ENCODE measurements at places on chromosomes 3 and 15.

- DNase-seq = no peak
Observed at GRCh38 chr15:78149805-78150751, 916 bp downstream of the IDH3A start.

GRCh38 chr3:68919000-68919399, 13.3 kb downstream of the TAFA4 start:
- no peak for DNase-seq

DNA sequence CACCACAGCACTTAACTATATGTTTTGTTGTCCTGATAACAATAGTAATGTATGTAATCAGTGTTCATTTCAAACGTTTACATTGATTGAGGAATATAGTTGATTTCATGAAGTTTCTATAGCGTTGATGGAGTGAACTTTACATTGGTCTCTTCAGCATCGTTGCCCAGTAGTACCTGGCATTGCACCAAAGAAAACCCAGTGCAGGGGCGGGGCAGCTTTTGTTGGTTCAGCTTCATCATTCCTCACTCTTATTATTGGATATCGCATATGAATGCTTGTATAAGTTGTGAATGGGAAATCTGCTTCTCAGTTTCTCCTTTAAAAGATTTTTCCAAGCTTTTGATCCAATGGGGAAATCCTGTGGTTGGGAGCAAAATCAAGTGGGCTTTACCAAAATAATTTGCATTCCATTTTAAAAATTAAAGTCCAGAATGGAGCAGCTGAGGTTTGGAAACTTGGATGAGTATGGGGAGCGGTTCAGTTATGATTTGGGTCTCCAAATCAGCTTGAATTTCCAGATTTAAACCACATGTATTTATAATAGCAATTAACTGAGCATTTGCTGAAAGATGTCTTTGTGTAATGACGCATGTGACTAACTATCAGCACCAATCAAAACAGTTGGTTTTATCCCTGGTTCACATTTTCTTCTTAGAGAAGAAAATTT, 213.7 kb downstream of the ALCAM start:
- no peak for DNase-seq

- DNase-seq = no peak
Observed at GRCh38 chr3:138245026-138245425, 57.9 kb downstream of the ARMC8 start.

- no peak for DNase-seq
Observed at GRCh38 chr3:71432044-71432975, 151.2 kb downstream of the FOXP1 start.

DNA sequence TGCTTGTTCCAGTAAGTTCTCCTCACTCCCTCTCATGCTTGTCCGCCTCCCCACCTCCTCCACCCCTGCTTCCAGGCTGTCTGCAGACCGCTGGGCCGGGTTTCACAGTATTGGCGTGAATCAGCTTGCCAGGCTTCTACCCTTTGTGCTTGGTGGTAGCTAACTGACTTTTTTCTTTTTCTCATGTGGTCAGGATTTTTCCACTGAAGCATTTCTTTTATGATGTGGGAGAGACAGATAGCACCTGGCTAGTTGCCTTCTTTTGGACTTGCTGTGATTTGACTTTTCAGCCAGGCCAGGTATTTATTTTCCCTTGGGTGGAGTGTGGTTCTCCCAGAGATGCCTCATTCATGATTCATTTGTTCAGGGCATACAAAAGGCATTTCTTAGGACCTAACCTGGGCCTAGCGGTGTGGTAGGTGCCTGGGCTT, 60.6 kb downstream of the ST6GAL1 start:
- no peak for DNase-seq

DNA sequence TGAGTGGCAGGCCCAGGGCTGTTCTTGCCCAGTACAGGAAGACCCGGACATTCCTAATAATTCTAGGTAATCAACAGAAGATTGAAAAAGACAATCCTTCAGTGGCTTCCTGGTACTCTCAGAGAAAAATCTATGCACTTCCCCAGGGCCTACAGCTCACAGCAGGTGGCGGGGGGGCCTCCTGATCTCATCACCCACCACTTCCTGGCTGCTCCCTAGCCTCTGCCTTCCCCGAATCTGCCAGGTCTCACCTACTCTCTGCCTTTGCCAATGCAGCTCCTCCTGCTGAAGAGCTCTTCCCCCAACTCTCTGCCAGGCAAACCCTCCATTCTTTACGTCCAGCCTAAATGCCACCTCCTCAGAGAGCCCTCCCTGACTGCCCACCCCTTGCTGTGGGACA, 37.5 kb downstream of the EHD4 start:
- DNase-seq = no peak

- no peak for DNase-seq
Observed at GRCh38 chr15:81888748-81889484, 156.9 kb downstream of the MEX3B start.

DNA sequence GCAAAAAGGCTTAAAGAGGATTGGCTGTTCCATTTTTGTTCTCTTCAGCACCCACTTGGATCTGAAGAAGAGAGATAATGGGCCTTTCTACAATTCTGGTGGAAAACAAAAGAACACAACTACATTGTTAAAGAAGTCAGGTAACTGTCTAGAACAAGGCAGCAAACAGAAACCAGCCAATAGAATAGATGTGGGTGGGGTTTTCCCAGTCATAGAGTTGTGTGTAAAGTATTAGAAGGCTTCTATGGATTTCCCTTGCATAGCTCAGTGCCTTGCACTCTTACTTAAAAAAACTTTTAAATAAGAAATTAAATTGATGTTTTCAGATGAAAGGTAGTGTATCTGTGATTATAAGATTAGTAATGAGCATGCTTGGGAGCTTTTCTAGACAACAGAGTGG, 462.7 kb upstream of the ATP11B start:
- no peak for DNase-seq

- DNase-seq = no peak
Observed at GRCh38 chr3:52923963-52924362, 26.6 kb upstream of the STIMATE start.

- no peak for DNase-seq
Observed at GRCh38 chr15:60649845-60650548, 171.1 kb upstream of the ICE2 start.

Measured in nucleus accumbens (tissue), 56 donors.